Retinal pigment epithelial cell (primary cell): ENCODE measurements at places on chromosomes 2 and 18.

GRCh38 chr2:241813644-241814392 is 4.8 kb downstream of the NEU4 start:
- no peak for DNase-seq

DNA sequence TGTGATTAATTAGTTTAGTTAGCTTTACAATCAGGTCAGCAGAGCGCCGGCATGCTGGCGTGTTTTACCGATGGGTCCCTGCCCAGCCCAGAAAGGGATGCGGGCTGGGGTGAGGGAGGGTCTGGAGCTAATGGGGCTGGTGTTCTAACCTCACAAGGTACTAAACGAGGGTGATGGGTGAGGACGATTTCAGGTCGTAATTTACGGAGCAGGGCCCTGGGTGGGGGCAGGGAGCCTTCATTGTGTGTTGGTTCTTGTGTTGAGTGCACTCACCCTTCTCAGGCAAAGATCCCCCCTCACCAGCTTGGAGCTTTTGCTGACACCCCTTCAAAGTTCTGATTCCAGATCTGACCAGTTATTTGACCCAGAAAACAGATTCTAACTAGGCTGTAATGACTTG is 39.5 kb downstream of the PTGR3 start:
- DNase-seq = no peak

GRCh38 chr2:39256040-39256439 is 12.3 kb upstream of the CDKL4 start:
- DNase-seq = no peak

- no peak for DNase-seq
Measured at GRCh38 chr2:192741889-192742288, 547.2 kb upstream of the TMEFF2 start.

DNA sequence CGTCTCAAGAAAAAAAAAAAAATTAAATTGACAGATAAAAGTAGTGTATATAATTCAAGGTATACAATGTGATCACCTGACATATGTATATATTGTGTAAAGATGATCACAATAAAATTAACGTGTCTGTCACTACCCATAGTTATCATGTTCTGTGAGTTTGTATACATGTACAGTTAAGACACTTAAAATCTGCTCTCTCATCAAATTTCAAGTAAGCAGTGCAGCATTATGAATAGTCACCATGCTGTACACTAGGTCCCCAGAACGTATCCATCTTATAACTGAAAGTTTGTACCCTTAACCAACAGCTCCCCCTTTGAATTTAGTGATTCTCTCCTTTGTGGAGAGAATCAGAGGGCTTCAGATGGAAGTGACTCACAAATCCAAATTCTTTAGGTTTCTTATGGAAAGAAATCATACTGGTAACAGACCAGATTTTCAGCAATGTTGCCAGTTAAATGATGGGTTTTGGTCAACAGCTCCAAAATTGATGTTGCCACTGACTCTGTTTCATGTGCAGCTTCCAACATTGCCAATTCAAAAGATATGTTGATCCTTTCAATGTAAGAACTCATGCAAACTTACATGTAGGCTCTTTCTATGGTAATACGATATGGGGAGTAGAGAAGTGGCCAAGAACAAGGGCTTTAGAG is 281.5 kb downstream of the AFF3 start:
- DNase-seq = no peak

DNA sequence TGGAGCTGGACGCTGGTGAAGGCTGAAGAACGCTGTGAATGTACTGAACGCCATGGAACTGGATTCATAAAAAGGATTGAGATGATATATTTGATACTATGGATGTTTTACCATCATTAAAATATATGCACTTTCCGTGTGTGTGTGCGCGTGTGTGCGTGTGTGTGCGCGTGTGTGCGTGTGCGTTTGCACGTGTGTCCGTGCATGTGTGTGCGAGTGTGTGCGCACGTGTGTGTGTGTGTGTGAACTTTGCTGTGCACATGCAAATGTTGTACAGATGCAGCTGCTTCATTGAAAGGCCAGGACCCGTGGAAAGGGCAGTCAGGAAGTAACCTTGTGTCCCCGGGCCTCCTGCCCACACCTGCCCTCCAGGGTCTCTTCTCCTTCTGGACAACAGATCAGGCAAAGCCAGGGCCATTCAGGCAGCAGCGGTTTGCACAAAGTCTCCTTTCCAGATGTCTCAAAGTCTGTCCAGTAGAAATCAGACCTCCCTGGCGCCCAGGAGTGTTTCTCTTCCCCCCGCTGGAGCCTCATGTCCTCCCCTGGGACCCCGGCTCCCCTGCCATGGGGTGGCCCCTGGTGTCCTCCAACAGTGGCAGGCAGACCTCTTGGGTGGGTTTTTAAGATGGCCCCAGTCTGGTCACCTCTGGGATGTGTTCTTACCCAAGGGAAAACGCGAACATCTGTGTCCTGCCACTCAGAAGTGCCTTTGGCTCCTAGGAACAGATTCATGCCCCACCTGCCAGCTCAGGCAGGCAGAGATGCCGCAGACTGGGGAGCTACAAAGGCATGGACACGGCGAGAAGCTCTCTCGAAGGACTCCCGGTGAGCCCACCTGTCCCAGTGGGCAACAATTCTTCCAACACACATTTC is 86.1 kb upstream of the GPC1 start:
- DNase-seq = no peak

- DNase-seq = no peak
Measured at GRCh38 chr2:127108090-127108523, 1.2 kb upstream of the BIN1 start.

DNA sequence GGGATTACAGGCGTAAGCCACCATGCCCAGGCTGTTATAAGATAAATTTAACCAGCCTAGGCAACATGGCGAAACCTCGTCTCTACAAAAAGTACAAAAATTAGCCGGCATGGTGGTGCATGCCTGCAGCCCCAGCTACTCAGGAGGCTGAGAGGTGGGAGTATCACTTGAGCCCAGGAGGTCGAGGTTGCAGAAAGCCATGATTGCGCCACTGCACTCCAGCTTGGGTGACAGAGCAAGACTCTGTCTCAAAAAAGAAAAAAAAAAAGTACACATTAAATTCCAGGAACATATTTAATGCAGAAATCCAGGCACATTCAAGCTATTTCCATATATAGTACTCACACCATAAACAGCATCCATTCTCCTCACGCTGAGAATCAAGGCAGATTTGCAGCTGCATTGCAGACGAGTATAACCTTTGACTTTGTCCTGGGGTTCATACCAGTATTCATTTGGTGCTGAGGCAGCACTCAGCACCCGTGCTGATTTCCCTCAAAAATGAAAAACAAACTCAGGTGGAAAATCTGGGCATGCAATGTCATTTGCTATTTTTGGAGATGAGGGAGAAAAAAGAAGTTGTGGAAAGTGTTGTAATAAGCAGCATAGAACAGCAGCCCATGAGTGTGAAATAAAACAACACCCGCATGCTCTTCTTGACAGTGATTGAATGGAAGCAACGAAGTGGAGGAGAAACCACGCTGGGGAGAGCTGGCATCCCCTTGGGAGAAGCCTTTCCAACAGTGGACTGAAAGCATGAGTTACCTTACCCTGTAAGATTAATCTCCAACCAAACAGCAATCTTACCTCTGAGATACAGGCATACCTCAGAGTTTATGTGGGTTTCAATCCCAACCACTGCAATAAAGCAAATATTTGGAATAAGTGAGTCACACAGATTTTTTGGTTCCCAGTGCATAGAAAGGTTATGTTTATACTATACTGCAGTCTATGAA is 46.8 kb upstream of the ANXA4 start:
- no peak for DNase-seq

DNA sequence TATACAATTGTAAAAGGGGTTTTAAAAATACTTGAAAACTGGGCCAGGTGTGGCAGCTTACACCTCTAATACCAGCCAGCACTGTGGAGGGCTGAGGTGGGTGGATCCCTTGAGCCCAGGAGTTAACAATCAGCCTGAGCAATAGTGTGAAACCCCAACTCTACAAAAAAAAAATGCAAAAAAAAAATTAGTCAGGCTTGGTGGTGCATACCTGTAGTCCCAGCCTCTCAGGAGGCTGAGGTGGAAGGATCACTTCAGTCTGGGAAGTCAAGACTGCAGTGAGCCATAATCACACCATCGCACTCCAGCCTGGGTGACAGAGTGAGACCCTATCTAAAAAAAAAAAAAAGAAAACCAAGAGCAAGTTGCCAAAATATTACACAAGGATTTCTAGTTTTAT is 182.7 kb downstream of the UBE2E3 start:
- no peak for DNase-seq

DNA sequence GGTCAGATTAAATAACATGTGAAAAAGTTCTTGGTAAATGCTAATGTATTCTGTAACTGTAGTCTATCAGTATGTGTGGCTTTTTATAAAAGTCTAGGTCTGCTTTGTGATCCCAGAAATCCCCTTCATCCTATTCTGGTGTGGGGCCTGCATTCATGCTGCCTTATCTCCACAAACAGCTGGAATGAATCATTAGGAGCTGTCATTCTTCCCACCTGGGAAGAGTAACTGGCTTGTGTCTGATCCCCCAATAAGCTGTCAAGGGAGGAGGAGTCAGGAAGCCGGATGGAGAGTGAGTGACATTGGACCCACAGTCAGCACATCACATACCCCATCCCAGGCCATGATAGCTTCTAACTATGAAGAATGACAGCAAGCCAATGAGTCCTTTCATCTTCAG is 81.1 kb upstream of the EPHA4 start:
- DNase-seq = no peak

DNA sequence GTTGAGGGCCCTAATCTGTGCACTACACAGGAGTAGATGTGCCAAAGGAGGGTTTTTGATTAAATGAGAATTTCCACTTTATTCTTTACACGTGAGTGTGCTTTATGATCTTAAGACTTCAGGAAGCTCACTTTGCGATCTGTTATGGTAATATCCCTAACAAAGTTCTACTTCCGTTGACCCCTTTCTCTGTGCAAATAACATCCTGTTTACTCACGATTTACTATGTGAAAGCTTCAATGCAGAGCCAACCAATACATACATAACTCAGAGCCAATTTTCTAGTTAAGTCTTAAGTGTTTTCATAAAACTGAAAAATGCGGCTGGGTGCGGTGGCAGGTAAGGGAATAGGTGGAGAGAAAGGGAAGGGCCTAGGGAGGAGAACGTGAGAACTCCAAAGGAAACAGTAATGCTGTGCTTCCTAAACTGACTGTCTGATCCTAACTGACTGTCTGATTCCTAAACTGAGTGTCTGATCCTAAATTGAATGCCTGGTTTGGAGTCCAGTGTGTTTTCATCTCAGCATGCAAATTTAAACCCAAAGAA is 87.6 kb downstream of the PLCL1 start:
- no peak for DNase-seq

GRCh38 chr2:198098918-198099317 is 294.5 kb downstream of the PLCL1 start:
- no peak for DNase-seq

GRCh38 chr2:74304332-74305148 is 38.7 kb downstream of the SLC4A5 start:
- no peak for DNase-seq
